ENCODE measurements at places on chromosomes 16 and 17.

DNA sequence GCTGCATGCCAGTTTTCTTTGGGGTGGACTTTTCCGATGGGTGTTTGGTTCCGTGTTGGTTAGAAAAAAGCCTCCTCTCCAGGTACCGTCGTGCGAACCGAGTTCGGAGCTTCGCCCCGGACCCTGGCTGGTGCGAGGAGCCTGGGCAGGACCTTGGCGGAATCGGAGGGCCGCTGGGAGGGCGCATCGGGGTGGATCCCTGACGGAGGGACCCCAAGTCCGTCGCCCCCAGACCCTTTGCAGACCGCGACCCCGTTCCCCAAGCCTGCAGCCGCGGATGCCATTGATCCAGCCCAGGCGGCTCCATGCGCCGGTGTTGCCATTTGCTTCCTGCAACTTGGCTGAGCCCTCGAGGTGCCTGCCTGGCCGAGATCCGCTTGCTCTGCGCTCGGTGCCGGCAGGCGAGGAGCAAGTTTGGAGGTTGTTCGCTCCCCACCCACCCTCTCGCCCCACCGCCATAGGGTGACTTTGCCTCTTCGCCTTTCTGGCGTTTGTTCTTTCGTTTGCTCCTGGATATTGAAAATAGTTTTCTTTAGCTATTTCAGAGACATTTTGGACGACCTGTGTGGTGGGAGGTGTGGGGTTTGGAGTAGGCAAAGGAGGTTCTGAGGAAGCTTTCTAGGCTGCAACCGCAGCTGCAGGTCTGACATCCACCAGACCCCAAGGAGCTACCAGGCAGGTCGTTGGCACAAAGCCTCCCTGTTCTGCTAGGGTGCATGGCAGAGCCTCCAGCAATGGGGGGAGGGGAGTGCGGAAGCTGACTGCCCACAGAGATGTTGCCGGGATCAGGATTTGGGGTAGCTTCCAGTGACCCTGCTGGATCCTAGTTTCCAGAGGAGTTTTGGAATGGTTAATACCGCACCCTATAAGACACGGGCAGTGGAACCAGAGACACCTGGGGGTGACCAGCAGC lies 58.2 kb downstream of the RAP1GAP2 start:
- peak; percentile 24 for DNase-seq

DNA sequence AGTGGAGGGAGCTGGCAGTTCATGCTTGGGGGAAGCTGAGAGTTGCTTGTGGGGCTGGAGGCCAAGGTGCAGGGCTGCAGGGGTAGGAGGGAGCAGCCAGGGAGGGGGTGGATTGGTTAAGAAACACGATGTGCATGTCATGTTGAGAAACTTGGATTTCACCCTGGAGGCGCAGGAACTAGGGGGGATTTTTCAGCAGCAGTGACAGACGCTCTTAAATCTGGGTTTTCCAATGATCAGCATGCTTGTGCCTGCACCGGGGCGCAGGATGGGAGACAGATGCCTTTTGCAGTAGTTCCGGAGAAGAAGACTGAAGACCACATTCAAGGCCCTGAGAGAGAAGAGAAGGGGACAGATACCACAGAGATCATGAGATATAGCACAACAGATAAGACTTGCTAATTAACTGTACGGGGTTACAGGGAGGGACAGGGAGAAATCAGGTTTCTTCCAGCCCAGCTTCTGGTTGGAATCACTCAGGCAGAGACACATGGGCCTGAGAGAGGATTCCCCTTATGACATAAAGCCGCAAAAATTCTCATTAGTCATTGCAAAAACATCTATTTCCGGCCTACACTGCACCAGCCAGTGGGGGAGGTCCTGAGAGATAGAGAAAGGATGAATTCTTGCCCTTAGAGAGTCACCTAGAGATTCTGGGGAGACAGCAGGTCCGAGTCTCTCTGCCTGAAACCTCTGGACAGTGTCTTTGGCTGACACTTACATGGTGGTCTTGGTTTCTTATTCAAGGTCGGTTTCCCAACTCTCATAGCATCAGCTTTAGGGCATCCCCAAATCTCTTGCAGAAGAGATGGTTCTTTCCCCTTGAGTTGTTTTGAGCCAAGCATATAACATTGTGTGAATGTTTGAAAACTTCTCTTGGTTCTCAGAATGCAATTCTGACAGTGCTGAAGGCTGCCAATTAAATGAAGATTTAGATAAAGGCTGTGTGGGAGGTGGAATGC lies 27.1 kb downstream of the CDH13 start:
- peak; percentile 17 for DNase-seq

- DNase-seq, result no peak
Measured at GRCh38 chr16:89383095-89384003, 107.0 kb downstream of the ANKRD11 start.

DNA sequence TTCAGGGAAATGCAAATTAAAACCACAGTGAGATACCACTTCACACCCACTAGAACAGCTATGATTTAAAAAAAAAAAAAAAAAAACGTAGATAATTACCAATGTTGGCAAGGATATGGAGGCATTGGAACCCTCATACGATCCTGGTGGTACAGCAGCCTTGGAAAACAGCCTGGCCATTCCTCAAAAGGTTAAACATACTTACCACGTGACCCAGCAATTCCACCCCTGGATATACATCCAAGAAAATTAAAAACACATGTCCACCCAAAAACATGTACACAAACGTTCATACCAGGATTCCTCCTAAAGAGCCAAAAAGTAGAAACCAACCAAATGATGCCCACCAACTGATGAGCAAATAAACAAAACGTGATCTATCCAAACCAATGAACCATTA lies 68.1 kb downstream of the GAS7 start:
- no peak for DNase-seq

DNA sequence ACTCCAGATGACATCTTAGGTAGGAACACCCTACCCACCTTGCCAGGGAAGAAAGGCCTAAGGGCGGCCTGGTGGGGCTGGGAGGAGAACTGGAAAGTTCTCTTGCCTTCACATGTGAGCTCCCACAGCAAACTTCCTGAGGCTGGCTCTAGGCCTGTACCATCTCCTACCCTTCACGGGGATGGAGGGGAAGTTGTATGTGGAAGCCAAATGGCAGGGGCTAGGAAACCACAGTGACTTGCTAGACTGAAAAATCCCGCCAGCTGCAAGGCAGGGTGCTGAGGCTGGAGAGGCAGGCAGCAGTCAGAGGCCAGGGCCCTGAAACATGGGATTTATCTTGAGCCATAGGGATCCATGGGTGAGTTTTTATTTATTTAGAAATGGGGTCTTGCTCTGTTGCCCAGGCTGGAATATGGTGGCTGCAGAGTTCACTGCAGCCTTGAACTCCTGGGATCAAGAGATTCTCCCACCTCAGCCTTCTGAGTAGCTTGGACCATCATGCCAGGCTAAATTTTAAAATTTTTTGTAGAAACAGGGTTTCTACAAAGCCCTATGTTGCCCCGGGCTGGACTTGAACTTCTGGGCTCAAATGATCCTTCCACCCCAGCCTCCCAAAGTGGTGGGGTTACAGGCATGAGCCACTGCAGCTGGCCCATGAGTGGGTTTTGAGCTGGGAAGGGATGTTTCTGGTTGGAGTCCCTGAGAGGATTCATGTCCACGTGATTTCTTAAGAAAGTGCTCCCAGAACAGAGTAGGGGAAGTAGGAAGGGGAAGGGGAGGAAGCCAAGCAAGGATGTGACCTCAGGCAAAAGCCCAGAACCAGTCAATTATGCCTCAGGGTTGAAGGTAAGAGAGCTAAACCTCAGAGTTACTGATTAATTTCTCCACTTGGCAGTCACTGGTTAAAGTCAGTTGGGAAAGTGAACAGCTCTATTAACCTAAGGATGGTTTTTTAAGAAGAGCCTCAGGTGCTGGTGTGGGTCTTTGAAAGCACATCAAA lies 4.0 kb upstream of the KAT8 start:
- DNase-seq, result no peak

DNA sequence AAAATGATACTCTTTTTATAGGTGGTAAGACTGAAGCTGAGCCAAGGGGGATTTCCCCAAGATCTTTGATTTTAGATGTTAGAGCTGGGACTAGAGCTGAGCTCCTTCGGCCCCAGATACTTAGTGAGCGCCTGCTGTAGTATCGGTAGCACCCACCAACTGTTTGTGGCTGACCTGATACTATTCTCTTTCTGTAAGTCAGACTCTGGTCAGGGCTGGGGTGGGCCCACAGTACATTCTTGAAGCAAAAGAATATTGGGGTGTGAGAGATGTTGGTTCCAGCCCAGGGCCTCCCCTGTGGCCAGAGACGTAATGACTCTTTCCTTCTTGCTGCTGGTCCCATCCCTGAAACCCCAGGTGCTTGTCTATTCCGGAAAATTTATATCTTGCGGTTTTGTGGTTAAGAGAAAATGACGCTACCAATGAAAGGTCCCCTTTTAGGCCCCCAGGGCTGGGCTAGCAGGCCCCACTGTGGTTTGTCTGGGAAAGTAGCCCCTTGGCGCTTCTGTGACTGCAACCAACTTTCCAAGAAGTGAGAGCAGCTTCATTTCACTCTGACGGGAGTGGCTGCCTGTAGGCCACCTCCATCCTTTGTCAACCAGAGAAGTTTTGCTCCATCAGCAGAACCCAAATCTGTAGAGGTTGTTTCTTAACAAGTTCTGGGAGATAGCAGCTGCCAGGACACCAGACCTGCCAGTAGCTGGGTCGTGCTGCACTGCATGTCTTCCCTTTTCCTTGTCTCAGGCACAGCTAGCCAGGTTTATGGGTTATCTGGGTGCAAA lies 86.4 kb upstream of the LGALS9 start:
- peak; percentile 29 for DNase-seq

- DNase-seq, result no peak
Measured at GRCh38 chr17:39193346-39193745, 4.1 kb downstream of the CACNB1 start.

DNA sequence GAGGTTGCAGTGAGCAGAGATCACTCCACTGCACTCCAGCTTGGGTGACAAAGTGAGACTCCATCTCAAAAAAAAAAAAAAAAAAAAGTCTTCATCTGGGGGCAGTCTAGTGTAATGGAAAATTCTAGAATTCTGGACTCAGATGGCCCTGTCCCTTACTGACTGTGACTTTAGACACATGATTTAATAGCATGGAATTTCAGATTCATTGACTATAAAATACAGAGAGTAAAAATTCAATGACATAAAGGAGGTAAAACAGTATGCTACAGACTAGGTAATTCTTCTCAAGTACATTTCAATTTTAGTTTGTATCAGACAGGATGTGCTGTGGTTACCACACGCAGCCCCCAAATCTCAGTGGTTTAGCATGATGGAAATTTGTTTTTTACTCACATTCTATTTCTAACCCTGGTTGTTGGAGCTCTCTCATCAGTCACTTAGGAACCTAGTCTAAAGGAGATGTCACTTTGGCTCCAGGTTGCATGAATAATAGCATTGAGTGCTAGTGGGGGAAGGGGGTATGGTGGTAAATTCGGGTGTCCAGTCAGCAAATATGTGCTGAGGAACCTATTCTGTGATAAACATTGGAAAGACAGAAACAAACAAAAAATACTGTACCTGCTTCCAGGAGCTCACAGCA lies 444.0 kb downstream of the XYLT1 start:
- peak; percentile 28 for DNase-seq

GRCh38 chr17:2745317-2746037 lies 4.0 kb downstream of the CCDC92B start:
- DNase-seq, result no peak

DNA sequence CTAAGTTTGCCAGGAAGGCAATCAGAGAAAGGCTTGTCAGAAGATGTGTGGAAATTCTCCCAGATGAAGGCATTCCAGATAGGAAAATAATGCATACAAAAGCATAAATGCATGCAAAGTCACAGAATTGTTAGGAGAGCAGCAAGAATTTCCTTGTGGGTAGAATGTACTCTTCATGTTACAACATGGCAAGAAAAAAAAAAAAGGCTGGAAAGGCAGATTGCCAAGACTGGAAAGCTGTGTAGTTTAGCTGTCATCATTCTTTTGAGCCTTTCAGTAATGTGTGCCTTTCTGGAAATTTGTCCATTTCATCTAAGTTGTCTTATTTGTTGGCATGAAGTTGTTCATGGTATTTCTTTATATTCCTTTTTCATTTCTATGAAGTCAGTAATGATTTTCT lies 71.0 kb upstream of the EFCAB3 start:
- DNase-seq, result no peak

DNA sequence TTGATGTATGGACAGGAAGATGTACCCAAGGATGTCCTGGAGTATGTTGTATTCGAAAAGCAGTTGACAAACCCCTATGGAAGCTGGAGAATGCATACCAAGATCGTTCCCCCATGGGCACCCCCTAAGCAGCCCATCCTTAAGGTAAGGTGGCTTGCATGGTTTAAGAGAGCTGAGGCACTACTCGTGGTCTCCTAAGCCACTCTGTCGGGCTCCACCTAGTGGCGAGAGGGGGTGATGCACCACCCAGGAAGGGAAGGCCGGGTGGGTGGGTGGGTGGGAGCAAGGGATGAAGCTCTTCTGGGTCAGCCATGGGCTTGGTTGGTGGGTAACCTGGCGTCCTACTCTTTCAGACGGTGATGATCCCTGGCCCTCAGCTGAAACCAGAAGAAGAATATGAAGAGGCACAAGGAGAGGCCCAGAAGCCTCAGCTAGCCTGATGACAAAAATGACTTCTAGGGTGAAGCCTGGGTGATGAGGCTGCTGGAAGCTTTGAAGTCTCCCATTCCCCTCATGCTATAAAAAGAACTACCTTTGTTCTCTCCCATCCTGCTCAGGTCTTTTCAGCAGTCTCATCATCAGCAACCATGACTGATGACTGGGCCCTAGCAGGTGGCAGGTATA lies 21.5 kb downstream of the GPR179 start:
- peak; percentile 75 for DNase-seq

GRCh38 chr17:47837401-47838039 lies 3.6 kb downstream of the SCRN2 start:
- DNase-seq, result no peak

- DNase-seq, result no peak
Measured at GRCh38 chr16:51569203-51569931, 418.3 kb upstream of the SALL1 start.

DNA sequence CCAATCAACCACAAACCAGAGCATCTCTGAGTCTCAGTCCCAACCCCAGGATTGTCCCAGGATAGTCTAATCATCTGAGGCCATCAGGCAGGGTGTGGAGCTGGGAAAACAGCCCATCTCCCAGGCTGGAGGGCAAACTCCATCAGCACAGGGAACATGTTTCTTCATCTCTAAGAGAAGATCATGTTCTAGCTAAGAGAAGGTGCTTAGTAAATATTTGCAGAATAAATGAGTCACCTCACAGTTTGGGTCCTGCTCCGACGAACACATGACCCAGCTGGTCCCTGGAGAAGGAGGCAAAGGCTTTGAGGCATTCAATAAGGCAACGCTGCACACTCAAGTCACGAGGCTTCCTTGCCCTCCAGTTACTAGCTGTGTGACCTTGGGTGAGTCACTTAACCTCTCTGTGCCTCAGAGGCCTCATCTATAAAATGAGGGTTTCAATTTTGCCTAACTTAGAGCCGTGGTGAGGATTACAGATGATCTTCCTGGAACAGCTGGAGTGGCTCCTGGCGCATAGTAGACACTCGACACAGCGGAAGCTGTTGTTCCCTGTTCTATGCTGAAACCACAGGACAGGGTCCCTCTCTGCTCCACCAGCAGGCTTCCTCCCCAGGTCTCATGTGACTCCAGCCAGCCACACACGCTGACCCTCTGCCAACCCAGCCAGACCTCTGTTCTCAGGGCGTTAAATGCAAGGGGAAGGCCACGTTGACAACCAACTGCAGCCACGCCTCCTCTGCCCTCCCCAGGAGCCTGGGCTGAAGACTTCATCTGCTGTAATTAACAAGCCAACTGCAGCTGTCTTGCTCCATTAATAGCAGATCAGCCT lies 10.3 kb upstream of the RPL38 start:
- no peak for DNase-seq

Measured in activated naive CD4-positive, alpha-beta T cell treated with anti-CD3 and anti-CD28 coated beads, Interleukin-2, amount 50 U/mL, for 16 hours (primary cell).